ENCODE measurements at places on chromosomes 11 and 22. TPM values are rescaled to one million over a fixed set of nuclear protein-coding genes. Genes with fewer than 3 reads are reported as not detected.

DNA sequence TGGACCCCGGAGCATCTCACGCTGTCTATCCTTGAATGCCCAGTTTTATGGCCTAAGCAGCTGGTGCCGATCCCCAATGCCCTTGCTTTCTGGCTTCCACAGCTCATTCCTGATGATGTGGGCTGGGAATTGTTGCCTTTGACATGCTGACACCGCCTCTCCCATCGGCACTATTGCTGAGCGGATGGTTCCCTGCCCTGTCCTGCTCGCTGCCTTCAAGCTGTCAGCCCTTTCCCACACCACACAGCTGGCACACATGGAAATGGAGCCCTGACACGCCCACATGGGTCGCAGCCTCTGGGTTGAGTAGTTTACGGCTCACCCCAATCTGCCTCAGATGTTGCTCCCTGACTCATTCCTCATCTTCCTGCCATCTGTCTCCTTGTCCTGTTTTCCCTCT, 110.2 kb upstream of the SESN3 start:
- no peak for DNase-seq

DNA sequence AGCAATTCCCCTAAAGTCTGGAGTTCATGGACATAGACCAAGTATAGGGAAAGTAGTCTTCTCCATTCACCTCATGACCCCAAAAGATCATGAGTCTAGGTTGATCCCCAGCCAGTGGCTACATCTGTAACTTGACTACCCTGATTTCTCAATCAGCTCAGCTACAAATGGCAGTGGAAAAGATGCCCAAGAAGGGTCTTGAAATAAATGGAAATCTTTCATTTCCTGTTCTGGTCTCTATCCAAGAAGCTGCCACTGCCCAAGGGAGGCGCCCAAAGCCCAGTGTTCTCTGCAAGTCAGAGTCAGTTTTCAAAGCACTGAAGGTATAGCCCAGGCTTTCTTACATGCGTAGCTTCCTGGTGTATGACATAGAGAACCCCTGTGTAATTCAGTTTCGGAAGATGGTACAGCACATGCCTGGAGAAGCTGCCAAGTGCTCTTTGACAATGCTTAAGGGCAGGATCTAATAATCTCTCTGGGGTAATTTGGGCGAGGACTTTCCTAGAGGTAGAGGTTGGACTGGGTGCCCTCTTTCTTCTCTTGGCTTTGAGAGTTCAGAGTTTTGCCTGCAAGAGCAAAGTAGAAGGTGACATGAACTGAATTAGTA, 101.1 kb downstream of the ADAMTS15 start:
- DNase-seq = no peak

DNA sequence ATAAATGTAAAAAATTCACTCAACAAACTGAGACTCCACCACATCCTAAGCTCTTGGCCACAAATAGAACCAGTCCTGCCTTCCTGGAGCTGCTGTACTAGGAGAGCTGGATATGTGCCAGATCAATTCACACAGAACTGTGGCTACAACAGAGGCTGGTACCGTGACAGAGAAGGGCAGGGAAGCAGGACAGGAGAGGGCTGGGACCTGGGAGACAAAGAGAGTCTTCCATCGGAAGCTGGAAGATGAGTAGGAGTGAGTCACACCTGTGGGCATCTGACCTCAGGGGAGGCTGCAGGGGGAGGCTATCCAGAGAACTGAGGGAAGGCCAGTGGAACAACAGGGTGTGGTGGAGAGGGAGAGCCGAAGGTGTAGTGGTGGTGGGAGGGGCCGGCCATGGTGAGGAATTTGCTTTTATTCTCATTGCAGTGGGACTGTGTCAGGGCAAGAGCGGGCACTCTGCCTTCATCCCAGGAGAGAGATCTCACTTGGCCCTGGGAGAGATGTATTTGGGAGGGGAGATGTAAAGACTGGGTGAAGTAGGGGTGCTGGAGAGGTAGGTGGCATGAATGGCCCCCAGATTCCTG, 1.9 kb upstream of the LTBP3 start:
- DNase-seq = no peak

DNA sequence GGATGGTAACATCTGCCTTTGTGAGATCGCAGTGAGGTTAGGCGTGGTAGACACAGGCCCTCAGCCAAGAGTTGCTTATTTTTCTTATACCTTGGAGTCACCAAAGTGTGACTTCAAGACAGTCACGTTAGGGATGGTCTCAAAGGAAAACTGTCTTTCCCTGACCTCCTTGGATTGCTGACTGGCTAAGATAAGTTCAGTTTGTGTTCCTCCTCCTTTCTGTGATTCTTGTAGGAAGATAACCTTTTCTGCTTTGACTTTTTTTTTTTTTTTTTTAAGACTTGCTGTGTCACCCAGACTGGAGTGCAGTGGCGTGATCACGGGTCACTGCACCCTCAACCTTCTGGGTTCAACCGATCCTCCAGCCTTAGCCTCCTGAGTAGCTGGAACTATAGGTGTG, 23.1 kb downstream of the TAB1 start:
- DNase-seq = no peak

DNA sequence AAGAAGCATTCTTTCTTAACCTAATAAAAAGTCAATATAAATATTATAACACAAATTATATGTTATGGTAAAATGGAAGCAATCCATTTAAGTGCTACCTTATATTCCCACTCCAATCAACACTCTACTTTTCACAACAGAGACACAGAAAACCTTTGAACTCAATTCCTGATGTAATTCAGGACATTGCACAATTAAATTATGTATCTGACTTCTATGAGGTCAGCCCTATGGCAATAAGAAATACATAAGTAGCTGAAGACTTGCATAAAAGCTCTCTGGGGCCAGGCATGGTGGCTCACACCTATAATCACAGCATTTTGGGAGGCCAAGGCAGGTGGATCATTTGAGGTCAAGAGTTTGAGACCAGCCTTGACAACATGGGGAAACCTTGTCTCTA, 6.8 kb downstream of the OR4D10 start:
- no peak for DNase-seq

- DNase-seq = no peak
These were observed 2.8 kb upstream of the ANO9 start for GRCh38 chr11:444396-445144.

- DNase-seq = no peak
These were observed 13.2 kb upstream of the TMPRSS6 start for GRCh38 chr22:37122598-37123180.

GRCh38 chr11:131065435-131066413, 149.4 kb upstream of the SNX19 start:
- DNase-seq = no peak

- no peak for DNase-seq
These were observed 11.6 kb downstream of the SLC3A2 start for GRCh38 chr11:62892077-62892922.

DNA sequence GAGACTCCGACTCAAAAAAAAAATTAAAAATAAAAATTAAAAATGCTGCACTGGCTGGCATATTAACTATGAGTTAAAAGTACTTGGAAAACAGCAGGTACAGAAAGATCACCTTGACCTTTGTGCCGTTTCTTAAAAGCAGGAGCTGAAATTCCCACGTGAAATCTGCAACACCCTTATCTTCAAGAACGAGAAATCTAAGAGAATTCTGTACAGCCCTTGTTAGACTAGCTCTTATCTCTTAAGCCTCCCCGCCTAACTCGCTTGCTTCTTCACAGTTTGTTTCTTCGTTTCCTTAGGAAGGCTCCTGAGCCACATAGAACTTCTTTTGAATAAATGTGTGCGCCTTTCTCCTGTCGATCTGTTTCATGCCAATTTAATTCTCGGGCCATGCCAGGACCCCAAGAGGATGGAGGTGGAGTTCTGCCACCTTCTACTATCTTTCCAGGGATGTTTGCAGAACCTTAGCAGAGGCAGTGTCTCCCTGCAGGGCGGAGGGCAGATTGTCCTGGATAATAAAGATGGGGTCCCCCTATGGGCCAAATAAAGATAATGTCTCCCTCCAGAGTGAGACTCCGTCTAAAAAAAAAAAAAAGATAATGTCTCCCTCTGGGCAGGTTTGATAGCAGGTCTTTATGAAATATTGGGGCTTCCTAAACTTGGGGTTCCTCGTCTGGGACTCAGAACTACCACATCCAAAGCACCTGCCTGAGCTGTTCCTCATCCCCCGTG, 27.4 kb upstream of the SYT8 start:
- no peak for DNase-seq

DNA sequence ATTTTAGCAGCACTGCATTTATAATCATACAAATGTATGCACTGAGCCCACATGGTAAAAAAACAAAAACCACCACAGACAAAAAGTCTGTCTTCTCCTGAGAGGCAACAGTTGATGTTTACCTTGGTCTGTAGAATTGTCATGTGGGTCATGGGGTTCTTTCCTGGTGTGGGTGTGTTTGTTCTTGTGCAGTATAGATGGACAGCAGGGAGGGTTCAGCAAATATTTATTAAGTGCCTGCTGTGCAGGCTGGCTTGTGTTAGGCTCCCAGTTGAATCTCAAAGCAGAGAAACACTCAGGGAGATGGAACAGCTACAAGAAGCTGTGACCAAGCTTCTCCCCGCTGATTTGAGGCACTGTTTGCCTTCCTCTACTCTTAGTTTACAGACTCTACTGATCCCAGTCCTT, 82.2 kb downstream of the PISD start:
- no peak for DNase-seq

DNA sequence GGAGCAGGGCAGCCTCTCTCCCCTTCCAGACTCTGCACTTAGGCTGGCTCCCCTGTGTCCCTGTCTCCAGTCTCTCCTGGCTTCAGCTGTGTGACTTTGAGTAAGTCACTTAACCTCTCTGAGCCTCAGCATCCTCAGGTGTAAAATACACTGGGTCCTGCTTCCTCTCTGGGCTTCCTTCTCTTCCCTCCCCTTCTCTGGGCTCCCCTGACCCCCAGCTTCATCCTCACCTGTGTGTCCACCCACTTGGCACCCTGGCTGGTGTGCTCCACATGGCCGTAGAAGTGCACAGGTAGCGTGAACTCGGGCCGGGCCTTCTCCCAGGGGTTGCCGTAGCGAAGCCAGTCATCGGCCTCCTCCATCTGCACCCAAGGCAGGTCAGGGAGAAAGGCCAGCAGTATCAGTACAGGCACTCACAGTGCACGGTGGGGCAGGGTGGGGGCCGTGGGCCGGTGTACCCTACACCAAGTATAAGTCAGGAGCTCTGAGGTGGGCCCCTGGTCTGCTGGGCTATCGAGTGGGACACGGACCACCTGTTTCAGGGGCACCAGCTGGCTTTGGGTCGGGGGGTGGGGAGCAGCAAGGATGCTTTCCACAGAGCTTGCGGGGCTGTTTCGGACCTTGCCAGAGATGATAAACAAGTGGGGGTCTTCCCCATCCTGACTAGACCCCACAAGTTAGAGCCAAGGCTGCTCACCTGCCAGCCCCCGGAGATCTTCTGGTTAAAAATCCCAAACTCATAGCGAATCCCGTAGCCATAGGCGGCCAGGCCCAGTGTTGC, 2.0 kb downstream of the PYGM start:
- peak; percentile 86 for DNase-seq

- DNase-seq = no peak
These were observed 10.5 kb downstream of the UCP2 start for GRCh38 chr11:73972187-73972586.

DNA sequence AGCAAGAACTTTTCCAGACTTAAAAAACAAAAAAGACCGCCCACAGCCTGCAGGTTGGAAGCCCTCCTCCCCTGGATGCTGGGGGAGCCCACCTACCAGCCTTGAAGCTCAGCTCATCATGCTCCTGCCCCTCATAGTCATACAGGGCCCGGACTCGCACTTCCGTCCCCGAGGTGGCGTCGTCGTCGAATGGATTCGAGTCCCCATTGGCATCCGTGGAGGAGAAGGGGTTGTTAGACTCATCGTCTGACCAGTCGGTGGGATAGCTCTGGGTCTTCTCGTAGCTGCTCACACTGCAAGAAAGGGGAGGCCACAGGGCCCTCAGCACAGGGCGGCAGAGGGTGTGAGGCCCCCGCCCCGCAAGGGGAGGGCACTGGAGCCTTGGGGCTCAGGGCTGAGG, 19.0 kb upstream of the ARFGAP3 start:
- no peak for DNase-seq

- no peak for DNase-seq
These were observed 6.8 kb downstream of the SC5D start for GRCh38 chr11:121299417-121299816.

DNA sequence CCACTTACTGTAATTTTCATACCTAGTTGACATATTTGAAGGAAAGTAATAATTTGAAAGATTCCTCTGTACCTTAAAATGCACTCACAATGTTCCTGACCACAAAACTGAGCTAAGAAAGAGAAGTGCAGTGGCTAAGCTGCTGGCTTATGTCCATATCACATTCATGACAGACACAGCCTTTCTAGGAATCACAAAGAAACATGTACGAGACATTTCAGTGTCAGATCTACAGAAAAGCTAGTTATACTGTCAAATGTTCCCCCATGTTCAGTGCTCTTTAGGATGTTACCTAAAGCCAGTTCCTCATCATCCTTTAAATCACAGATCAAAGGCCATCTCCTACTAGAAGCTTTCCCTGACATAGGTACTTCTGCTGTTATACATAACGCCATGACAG, 142.2 kb upstream of the C11orf58 start:
- DNase-seq = no peak

DNA sequence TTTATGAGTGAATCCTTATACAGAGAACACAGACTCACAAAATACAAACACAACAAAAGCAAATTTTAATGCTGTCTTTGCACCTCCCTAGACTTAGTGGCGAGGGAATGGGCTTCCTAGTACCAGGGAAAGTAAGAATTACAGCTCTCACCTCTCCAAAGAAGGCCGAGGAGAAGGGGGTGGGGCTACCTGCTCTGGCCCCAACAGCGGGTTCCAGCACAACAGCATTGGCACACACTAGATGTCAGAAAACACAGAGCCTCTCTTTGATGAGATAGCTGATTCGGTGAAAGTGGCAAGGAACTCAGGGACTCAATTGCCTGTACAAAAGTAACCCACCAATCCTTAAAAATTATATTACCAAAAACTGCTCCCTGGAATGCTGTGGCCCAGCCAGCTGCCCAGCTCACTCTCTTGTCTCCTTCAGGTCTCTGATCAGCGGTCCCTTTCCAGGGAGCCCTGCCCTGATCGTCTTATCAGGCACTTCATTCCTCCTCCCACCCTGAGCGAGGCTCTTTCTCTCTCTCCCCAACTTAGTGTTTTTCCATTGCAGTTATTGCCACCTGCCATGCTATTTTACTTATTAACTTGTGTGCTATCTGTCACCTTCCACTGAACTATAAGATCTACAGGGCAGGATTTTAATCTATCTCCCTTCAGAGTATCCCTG, 30.7 kb downstream of the SPON1 start:
- DNase-seq = no peak

DNA sequence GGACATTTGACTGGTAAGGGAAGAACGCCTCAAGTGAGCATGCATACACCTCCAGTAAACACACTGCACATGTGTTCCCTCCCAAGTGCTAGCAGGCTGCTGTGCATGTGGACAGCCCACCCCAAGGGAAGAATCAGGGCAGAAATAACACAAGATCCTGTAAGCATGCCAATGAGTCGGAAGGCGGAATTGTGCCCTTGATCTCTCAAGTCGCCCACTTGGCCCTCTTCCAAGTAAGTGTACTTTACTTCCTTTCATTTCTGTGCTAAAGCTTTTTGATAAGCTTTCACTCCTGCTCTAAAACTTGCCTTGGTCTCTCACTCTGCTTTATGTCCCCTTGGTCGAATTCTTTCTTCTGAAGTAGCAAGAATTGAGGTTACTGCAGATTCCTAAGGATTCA, 139.6 kb downstream of the TRPC6 start:
- DNase-seq = no peak

ELMOD1 gene
- total RNA-seq = 0.16 TPM

USH1C gene
- total RNA-seq = 0.19 TPM

OR52A1 gene
- not detected for total RNA-seq

OR4D10 gene
- not detected for total RNA-seq

PGA3 gene
- total RNA-seq = 47.2 TPM

AP5B1 gene
- total RNA-seq = 51.8 TPM

TRIM3 gene
- 20.5 TPM for total RNA-seq

OR6T1 gene
- total RNA-seq = not detected

Data from mesenteric fat pad (tissue), 1 donor.